ENCODE measurements at places on chromosomes 5 and 9.
A peak's percentile ranks its signal among the peaks of the same experiment; 100 is the strongest.

GRCh38 chr5:142800776-142801494 is 30.8 kb downstream of the ARHGAP26 start:
- no peak for DNase-seq

DNA sequence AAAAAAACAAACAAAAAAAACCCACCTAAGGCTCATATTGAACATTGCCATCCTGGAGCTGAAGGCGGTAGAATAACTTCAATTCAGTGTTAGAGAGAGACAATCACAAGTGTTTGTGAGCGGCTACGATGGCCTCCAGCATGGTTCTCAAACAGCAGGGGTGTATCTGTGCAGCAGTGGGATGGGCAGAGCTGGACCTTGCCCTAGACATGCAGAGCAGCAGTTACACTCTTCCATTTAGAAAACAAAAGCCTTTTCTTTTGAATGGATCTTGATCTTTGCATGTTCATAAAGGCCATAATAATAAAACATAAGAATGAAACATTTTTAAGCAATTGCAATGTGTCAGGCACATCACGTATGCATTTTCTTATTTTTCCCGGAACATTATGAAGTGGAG is 50.3 kb downstream of the ARHGAP26 start:
- DNase-seq: no peak

GRCh38 chr9:80440724-80441123 is 869.0 kb downstream of the TLE4 start:
- DNase-seq: no peak

DNA sequence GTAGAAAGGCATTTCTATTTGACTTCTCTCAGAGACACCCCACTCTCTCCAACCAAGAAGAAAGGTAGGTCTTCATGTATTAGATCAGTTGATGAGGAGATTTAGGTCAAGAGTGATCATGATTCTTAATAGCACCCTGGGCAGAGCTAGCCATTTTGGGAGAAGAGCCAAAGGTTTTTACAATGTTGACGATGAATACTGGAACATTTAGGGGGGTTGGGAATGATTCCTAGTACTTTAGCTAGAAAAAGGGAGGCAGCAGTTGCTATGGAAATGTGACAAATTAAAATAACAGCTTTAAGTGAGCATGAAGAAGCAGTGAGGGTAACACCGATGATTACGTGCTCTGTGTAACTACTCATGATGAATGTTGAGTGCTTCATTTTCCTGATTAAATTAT is 9.5 kb upstream of the RPS23 start:
- DNase-seq: no peak

- no peak for DNase-seq
These were observed 9.0 kb upstream of the AK1 start for GRCh38 chr9:127886401-127886972.

DNA sequence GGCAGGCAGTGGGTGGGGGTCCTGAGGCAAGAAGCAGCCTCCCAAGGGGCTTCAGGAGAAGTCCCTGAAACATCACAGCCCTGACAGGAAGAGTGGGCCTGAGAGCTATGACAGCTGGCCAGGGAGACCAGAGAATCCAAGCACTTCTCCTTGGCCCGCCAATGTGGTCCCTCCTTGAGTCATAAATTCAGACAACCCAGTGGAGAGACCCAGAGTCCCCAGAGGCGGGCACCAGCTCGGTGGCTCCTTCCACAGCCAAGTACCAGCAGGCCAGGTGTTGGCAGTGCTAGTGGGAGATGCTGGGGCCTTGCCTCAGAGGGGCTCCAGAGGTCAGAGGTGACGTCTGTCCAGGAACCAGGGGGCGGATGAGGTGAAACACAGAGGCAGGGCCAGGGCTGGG is 1.6 kb upstream of the DOK3 start:
- DNase-seq: no peak

DNA sequence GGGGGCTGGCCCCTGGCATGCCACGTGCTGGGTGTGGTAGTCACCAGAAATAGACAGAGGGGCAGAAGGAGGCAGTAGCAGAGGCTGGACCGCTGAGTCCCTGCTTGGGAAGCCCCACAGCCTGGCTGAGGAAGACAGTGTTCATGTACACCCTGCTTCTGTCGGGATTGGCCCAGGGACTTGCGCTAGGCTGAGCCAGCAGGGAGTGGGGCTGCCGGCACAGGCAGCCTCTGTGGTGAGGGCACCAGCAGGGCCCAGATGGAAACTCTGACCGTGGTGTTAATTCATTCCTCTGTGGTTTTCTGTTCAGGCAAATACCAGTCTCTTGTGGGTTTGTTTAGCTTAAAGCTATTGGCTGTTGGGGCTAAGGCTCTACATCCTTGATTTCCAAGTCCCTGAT is 108.6 kb upstream of the RAD23B start:
- DNase-seq: no peak

GRCh38 chr5:88675168-88675707 is 207.7 kb downstream of the MEF2C start:
- DNase-seq: no peak

GRCh38 chr5:120678279-120678678 is 214.2 kb downstream of the PRR16 start:
- no peak for DNase-seq

DNA sequence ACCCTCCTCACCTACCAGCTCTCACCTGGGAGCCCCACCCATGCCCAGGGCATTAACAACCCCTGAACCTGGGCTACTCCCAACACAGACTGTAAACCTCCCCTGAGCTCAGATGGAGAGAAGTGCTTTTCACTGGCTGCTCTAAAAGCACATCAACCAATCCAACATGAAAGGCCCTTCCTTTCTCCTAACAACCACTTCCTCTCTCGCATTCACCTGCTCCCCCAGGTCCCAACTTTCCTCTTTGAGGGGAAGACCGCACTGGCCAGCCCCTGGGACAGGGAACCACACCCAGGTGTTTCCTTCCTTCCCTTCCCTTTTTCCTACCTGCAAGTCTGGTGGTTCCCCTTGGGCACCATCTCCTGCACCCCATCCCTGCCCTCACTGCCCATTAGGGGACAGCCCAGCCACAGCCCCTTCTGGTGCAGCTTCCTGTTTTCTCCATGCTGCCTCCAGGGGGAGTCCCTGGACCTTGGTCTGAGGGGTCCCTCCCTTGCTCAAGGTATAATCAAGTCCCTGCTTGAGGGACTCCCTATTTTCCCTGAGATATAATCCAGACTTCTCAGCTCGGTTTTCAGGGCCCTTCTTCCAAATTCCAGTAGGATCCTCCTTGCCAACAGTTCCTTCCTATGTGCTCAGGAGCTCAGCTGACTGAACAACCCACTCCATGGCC is 30.5 kb upstream of the DAB2IP start:
- DNase-seq: peak; percentile 57

GRCh38 chr5:76273206-76273885 is 129.7 kb upstream of the IQGAP2 start:
- DNase-seq: no peak

DNA sequence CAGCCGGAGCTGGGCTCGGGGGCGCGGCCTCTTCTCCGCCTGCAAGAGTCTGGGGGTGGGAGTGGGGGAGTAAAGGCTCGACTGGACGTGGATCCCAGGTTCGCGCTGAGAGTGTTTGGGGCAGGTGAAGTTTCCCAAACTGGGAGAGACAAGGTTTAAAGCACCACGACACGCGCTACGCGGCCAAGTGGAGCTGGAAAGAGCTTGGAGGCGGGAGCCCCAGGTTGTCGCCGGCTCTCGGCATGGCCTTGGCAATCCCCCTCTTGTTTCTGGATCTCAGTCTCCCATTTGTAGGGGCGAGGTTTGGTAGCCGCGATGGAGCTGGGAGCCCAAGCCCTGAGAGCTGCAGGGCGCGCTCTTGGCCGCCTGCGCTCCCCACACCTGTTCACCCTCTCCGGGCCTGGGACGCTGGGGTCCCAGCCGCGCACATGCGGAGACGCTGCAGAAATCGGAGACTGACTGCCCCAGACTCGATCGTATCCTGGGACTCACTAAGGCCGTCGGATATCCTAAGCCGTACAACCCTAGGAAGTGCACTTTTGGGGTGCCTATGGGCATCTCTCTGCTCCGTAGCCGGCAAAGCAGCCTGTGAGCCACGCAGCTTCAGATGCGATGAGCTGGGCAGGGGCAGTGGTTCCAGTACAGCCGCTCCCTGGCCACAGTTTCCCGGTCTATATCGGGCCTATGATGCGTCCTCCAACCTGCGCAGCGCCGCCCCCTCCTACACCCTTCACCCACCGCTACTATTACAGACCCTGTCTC is 937 bp downstream of the TMOD1 start:
- DNase-seq: peak; percentile 37

DNA sequence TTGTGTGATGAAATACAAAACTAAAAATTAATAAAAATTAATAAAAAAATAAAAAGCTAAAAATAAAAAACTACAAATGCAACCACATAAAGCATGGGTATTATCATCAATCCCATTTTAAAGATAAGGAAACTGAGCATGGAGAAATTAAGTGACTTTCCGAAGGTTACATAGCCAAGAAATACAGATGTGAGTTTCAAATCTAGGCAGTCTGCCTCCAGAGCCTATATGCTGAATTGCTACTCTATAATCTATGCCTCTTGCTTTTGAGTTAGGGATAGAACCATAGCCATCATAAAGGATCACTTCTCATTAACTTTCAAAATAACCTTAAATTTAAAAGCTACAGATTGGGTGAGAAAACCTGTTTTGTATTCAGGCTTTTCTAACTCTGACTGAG is 18.8 kb upstream of the ERAP2 start:
- no peak for DNase-seq

DNA sequence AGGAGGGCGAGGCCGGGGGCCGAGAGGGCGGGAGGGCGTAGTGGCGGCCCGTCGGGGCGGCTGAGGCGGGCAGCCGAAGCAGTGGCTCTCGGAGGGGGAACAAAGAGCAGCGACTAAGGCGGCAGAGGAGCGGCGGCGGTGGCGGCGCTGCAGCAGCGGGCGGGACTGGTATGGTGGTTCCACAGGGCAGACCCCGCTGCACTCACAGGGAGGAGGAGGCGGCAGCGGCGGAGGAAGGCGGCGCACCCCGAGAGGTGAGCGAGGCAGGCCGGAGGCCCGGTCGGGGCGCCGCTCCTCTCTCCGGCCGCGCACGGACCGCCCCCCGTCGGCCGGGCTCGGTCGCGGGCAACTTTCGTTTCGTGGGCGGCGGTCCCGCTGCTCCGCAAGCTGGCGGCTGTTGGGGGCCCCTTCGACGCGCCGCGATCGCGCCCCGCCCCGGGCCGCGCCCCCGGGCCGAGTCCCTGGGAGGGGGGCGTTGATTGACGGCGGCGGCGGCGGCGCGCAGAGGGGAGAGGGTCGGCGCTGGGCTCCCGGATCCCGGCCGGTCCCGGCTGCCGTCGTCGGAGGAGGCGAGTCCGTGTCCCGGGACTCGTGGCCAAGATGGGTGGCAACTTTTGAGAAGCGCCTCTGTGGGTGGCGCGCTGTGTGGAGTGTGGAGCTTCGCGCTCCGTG is 467 bp downstream of the CNOT6 start:
- DNase-seq: peak; percentile 64

DNA sequence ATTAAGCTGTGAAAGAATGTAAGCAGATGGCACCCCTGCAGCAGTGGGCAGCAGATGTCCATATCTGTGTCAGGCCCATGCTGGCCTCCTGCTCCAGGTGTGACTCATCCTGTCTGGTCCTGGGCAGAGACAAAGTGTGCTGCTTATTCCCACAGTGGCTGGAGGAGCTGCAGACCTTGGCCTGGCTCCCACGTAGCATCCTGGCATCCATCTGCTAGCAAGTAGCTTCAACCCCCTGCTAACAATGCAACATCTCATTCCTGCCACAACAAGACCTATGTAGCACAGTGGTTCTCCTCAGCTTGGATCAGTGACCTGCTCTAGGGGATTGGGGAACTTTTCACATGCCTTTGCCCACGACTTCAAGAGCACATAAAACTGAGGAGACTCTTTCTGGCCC is 126.4 kb upstream of the SLC12A2 start:
- no peak for DNase-seq

DNA sequence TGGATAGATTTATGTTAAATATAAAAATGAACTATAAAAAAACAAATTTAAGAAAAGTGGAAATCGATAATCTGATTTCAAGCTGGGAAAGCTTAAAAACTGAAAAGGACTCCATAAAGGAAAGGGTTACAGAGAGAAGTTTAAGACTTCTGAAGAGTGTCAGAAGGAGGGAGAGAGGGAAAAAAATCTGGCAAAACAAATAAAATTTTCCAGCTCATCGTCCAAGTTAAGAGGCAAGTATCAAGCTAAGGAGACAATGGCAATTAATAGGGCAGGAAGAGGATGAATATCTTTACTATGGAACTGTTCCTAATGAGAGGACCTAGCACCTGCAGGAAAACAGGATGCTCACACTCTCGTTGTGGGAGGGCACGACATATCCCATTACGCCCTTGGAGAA is 20.5 kb upstream of the HEXB start:
- no peak for DNase-seq

DNA sequence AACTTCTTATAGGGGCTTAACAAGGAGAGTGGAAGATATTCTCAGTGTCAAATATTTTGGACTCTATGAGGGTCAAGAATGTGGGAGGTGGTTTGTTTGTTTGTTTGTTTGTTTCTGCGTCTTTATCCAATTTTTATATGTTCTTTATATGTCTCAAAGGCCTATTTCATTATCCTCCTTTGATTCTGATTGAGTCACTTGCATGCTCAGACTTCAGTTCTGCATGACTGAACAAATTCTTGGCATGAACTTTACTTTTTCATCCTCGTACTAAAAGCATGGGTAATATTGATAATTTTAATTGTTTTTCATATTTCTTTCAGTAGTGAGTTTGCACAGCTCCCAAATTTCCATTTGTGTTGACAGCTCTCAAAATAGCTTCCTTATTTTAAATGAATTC is 19.2 kb upstream of the ERBIN start:
- DNase-seq: no peak

DNA sequence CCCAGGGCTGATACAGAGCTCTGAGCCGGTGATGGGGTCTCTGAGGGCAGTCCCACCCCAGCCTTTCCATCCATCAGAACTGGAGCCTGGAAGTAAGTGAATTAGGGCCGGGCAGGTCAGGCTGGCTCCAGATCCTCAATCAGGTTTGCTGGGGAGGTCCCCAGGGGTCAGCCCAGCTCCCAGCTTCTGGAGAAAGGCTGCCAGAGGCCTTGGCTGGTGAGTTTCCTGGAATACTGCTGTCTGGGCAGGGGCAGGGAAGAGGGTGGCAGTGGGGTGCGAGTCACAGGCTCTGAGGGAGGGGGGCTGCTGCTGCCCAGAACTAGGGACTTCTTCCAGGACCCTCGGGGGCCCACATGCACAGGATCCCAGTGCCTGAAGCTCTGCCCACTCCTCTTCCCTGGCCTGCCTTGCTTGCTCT is 200.6 kb upstream of the MVB12B start:
- DNase-seq: no peak

DNA sequence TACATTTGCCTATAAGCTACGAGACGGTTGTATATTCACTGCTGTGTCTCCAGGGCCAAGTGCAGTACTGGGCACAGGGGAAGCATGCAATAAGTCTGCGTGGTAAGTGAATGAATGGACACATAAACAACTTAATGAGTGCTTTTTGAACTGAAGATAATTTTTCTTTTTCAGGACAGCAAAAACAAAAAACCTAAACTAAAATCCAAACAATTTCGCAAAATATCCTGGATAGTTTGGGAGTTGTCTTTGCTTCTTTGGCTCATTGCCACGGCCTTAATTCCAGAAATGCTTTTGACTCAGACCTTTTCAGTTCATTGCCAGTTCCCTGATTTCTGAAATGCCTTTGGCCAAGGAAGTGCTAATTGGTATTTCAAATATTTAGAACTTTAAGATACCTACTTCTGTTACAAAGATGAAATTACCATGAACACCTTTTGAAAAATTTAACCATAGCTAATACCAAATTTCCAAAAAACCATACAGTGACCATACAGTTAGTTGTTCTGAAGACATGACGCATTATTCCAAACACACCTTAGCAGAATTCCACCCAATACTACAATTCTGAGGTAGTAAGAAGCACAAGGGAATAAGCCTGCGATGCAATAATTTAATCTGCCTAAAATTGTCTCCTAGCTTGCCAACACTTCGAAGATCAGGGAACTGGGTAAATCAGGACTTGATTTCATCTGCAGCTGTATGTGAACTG is 42.8 kb downstream of the TEK start:
- DNase-seq: no peak

Measured in GM12891 (cell line).